ENCODE measurements at places on chromosomes 4 and X.

DNA sequence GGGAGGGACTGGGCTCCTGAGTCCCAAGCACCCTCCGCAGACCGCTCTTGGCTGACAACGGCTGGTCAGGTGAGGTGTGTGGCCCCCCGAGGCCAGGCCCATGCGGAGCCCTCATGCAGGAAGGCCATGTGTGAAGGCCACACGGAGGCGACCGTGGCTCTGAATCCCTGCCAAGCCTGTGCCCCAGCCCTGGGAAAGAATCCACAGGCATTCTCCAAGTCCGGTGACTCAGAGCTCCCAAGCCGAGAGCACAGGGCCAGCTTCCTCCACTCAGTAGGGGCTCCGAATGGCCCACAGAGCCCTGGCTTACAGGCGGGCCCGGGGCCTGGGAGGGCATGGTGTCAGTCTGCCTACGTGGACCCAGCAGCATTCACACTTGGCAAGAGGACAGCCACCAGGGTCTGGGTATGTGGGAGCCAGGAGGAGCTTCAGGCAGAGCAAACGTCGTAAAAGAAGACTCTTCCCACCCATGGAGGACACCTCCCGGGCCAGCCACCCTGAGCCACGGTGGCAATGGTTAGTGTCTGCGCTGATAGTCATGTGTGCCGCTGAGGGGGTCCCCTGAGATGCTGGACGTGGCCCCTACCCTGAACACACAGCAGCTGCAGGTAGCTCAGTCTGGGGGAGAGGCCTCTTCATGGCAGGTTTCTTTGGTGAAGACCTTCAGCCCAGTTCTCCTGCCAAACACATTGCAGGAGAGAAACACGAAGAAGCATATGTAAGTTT is 105.7 kb downstream of the PSAPL1 start:
- no peak for DNase-seq

GRCh38 chr4:4985844-4986243 is 33.4 kb downstream of the CYTL1 start:
- no peak for DNase-seq

DNA sequence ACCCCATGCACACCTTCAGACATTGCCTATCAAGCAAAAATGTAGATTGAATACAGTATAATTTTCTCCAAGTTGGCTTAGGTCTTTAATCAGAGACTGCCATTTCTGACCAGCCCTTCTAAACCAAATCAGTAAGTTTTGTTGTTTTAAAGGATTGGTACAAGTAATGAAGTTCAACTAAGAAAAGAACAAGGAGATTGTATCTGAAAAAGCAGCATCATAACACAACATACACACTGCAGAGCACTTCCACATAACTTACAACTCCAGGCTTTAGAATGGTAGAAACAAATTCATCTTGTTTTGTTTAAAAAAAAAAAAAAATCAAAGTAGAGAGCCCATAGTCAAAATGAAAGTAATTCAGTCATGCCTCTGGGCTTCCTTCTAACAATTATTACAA is 16.1 kb upstream of the AMBN start:
- DNase-seq = no peak

DNA sequence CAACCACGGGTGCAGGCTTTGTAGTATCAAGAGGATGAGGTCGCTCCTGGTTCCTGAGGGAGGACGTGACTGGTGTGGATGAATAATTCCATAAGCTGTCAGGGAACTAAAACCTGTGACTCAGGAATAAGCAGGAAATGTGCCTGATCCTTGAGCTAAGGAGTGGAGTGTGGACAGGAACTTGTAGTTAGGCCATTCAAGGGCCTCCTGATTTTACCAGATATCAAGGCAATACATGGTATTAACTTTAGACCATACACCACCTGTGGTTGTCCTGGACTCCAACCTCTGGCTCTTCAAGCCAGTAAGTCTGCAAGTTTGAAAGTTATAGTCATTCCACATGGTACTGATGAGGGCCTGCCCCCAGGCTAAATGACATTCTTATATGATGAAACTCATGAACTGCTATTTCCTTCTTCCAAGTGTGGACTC is 12.1 kb upstream of the ING2 start:
- no peak for DNase-seq

DNA sequence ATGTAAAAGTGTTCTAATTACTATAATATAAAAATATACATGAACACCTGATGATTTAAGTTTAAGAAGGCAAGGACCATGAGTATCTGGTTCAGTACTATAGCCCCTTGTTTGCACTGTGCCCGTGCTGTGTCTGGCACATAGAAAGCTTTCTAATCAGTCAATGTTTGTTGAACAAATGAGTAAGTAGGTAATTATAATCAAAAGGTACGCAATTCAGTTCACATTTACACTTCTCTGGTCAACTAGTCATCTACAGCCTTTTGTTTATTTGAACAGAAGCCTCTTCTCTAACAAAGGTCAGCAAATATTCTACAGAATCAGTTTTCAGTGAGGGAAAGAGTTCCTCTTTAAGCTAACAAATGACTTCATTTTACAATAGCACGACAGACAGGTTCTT is 523.3 kb downstream of the SMARCA1 start:
- peak; percentile 81 for DNase-seq

DNA sequence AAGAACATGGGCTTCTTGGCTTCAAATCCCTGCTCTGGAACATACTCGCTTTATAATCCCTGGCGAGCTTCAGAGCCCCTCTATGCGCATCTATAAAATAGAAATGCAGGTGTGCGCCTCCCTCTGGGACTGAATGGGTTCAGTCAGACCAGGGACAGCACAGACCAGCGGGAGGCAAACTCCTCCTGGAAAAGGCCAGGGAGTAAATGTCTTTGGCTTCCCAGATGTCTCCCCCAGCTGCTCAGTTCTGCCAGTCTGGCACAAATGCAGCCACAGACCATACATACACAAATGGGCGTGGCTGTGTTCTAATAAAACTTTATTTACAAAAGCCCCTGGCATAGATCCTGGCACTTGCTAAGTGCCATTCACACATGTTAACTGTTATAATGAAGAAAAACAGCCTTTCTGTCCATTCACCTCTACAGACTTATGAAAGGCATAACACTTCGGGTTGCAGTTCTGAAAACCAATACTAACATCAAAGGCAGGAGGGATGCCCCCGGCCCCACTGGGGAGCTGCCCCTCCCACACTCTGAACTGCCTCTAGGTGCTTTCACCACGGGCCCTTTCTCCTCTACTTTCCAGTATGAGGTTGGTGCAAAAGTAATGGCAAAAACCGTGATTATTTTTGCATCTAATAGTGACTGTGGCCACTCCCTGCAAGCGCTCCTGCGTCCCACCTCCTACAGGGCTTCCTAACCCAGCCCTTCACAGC is 4.6 kb downstream of the JAKMIP1 start:
- DNase-seq = no peak

DNA sequence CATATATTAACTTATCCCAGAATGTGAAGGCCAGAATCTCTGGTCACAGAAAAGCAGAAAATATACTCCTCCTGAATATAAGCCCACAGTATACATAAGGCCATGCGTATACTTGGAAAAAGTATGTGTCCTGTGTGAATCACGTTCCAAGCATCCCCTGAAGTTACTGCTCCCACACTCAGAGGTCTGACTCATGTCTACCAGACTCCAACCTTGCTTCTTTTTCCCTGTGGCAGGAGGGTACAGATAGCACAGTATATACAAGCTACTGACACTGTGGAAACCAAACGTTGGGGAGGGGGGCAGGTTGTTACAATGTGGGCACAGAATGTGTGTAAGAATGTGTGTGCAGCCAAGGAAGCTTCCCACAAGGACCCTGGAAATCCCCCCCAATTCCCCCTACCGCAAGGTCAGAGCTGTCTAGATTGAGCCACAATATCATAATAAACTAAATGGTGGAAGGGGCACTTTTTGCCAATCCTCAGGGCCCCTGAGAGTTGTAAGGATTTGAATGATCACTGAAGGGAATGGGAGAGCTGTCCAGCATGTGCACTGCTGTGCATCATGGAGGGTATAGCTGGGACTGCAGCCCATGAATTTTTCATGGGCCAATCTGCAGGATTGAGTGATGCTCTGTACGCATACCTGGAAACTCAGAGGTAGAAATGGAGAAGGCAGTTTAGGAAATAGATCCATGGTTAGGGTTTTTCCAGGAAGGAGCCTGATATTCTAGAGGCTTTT is 7.4 kb upstream of the RELL1 start:
- DNase-seq = no peak

DNA sequence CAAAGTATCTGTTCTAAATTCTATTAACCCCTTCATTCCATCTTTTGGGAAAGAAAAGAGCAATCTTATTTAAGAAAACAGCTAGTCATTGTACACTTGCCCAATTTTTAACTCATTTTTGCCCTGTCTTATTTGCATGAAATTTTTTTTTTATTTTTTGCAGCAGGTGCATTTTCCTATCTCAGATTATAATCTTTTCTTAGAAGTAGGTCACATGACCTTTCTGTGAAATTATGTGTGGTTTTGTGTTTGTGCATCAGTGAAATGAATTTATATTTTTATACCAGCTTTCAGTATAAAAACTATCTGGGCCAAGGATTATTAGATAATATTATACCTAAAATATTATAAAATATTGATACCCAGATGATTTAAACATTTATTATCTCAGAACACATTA is 145.6 kb downstream of the INPP4B start:
- no peak for DNase-seq

DNA sequence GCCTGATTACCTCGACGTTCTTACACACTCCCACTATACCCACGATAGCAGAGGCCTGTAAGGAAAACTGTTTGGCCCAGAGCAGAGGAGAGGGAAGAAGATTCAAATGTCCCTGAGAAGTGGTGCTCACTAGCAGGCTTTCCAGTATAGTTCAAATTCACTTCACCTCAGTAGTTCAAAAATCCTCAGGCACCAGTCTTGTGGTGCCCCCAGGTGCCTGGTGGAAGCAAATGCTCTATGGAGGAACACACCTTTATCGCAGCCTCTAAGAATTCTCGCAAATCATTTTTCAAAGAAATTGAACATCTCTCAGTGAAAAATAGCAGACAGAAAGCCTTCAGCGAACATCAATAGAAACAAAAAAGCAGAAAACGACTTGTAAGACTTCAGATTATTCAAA is 12.2 kb upstream of the MTMR1 start:
- no peak for DNase-seq

DNA sequence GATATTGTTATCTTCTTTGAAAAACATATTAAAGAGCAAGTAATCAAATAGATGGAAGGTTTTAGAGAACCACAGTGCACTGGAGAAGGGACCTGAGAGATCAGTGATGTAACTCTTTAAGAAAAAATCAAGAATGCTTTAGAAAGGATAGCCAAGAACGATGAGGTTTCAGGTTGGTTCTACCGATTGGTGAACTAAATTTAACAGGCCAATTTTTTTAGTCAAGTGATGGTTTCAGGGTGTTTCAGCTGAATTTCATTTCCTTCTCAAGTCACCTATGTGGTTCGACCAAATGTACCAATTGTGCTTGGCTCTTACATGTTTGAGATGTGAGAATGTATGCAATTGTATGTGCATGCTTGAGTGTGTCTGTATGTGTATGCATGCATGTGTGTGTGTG is 26.5 kb downstream of the HS3ST1 start:
- no peak for DNase-seq

GRCh38 chrX:69107231-69107739 is 58.0 kb downstream of the PJA1 start:
- DNase-seq = no peak

GRCh38 chr4:121253961-121254360 is 89.8 kb upstream of the TNIP3 start:
- no peak for DNase-seq

DNA sequence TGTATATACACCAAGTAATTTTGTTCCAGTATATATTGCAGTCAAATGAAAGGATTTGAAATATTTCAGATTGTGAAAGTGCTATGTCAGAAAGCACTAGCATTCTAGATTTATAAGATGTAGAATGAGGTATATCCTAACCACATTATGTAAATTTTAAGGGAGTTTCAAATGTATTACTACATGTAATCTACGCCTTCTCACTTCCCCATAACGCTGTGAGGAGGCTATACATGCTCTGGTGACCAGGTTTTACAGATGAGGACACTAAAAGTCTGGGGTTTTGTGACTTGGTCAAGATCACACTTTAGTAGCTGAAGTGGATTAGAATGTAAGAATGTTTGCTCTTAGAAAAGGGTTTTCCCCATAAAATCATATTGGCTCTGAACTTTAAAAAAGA is 8.1 kb downstream of the ENPEP start:
- DNase-seq = no peak

DNA sequence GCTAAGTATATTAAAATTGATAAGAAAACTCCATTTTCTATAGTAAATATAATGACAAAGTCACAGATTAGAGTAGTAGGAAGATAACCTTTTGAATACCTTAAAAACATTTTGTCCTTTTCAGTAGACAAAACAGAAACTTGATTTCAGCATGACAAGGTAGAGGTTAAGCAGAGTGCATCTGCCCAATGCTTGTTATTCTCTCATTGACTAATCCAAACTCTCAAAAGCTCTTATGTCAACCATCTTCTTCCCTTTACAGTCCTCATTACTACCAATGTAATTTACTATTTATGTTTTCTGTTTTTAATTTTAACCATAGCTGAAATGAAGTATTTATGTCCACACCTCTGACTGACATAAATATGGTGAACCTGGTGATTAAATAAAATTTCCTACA is 11.1 kb downstream of the NIPAL1 start:
- DNase-seq = no peak

GRCh38 chr4:57370691-57371090 is 260.5 kb upstream of the IGFBP7 start:
- DNase-seq = no peak

DNA sequence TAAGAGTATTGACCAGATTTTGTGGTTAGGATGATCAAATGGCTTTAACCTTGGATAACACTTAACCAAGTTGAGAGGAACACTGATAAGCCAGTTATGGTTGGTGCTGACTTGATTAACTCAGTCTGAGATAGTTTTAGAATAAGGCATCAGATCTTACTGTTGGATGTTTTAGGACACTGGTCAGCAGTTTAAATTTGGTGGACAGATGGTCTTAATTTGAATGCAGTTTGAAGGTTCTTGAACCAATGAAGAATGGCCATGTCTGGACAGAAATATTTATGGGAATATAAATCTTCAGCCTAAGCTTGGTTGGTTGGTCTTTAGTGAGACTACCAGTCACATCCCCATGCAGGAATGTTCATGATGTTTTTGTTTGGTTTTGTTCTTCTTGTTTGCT is 2.6 kb upstream of the GIMD1 start:
- no peak for DNase-seq

- no peak for DNase-seq
Observed at GRCh38 chrX:47807548-47807947, 29.2 kb upstream of the ZNF81 start.
